ENCODE measurements at places on chromosomes 13 and 19.

DNA sequence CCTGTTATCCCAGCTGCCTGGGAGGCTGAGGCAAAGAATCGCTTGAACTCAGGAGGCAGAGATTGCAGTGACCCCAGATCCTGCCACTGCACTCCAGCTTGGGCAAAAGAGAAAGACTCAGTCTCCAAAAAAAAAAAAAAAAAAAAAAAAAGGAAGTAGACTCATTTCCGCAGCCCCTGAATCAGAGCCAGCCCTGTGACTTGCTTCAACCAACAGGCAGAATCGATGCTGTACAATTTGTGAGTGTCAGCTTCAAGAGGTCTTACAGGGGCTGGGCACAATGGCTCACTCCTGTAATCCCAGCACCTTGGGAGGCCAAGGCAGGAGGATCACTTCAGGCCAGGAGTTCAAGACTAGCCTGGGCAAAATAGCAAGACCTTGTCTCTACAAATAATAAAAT lies 12.8 kb downstream of the ANKRD27 start:
- no peak for DNase-seq

GRCh38 chr13:80199585-80200292 lies 141.2 kb downstream of the SPRY2 start:
- DNase-seq, result no peak

GRCh38 chr13:46743191-46743590 lies 53.8 kb downstream of the ESD start:
- DNase-seq, result no peak

DNA sequence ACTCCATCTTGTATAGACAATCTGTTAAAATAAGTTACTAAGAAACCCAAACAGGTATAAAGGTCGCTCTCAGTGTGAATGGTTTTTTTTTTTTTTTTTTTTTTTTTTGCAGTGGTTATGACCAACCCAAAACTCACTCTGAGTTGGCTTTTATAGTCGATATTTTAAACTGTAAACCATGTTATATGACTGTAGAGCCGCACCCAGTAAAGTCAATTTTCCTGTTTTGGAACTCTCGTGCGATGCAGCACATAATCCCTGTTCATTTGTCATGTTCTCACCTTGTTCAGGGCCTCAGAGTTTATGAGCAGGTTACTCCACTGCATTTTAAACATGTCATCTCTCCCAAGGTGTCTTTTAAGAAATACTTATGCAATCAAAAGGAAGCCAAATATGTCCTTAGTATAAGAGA lies 112.5 kb downstream of the KLF5 start:
- DNase-seq, result no peak

DNA sequence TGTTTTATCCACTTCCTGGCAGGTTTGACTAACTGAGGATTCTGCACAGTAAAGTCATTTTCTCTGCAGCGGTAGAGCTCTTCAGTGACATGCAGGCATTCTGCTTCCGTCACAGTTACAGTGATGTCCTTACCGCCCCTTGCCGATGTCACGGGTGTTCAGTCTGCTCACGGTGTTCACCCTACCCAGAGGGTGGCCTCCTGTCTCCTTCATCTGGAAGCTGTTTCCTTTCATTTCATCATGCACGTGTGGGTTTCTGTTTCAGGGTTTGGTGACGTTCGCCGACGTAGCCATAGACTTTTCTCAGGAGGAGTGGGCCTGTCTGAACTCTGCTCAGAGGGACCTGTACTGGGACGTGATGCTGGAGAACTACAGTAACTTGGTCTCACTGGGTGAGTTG lies 33.4 kb downstream of the ZNF331 start:
- no peak for DNase-seq

DNA sequence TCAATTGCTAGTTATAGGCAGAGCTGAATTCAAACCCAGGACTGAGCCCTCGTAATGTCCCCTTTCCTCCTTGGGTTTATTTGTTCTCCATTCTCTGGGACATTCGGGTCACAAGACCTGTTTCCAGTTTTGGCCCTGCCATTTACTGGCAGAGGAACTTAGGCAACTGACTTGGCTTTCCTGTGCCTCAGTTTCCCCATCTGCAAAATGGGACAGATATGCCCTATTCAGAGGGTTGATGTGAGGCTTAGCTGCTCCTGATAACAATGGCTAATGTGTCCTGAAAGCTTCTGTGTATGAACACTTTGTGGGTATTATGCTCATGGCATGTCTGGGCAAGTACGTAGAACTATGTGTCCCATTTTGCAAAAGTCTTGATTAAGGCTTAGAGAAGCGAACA lies 996 bp downstream of the ZNF524 start:
- DNase-seq, result no peak

DNA sequence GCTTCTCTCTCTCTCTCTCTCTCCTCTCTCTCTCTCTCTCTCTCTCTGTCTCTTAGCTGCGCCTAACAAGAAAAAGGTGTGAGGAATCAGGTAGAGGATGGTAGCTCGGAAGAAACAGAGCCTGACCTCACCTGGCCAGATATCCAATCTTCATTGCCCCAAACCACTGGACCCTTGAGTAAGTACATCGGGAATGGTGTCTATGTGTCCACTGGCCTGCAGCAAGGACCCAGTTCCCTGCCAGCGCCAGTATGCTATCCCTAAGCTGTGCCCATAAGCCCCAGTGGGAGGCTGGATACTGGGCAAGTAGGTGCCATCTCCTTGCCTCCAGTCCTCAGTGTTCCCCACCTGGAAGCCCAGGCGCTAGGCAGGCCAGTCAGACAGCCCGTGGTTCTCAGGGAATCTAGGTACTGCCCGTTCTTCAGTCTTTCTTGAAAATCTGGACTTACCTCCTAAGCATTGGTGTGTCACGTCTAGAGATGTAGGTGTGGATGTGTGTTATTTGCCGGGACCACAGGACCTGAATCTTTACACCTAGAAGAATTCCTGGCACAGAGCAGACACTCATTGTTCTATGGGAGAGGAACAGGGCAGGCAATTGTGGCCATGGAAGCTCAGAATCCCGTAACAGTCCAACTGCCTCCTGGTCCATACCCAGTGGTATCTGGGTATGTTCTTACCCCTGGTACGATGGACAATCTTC lies 7.3 kb downstream of the URAD start:
- DNase-seq, result no peak

- DNase-seq, result no peak
These were observed 630.9 kb upstream of the PCDH20 start for GRCh38 chr13:62046512-62046911.

- DNase-seq, result no peak
These were observed 810.4 kb upstream of the SLC10A2 start for GRCh38 chr13:103876571-103876970.

DNA sequence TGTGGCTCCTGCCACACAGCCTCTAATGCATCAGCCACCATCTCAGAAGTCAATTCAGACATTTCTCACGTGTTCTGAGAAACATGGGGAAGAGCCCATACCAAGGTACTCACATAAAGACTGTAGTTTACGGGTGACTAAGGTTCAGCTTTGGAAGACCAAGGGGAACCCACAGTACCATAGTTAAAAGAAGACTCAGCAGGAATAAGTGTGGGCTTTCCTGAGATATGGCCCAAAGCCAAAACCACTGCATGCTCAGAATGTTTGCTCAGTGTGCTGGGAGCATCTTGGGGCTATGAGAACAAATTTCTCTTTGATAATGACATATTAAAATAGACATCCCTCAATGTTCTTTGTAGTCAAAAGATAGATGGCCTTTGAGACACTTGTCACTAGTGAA lies 283.8 kb downstream of the DCT start:
- DNase-seq, result no peak

Measured in stimulated activated CD4-positive, alpha-beta T cell treated with anti-CD3 and anti-CD28 coated beads, Interleukin-15, amount 100 ng/mL, for 48 hours (primary cell).